A549 treated with DMSO at 1 μM for 4 hours (cell line): ENCODE measurements at places on chromosomes 3 and 15. TPM values are rescaled to one million over a fixed set of nuclear protein-coding genes. Genes with fewer than 3 reads are reported as not detected.

Gene CNTN4
- total RNA-seq = not detected in 5 replicates

Gene ALDH1A3
- 23.0 to 25.5 TPM (median 23.8 TPM) in 5 replicates for total RNA-seq

Gene ZNF80
- total RNA-seq = not detected in 5 replicates

Gene GRK7
- total RNA-seq = 0.02 TPM in 1 of 5 replicates, not detected in the others

Gene C3orf52
- 10.6 to 17.7 TPM (median 15.1 TPM) in 5 replicates for total RNA-seq

Gene GPR156
- total RNA-seq = 0.42 to 0.85 TPM (median 0.57 TPM) in 5 replicates

Gene PP2D1
- not detected in 5 replicates for total RNA-seq

Gene LCTL
- 0.06 TPM in 2 of 5 replicates, not detected in the others for total RNA-seq

Gene KLHL40
- not detected in 5 replicates for total RNA-seq

Gene WDR93
- total RNA-seq = 0.13 to 0.21 TPM (median 0.19 TPM) in 5 replicates

Gene OSTN
- not detected in 5 replicates for total RNA-seq

Gene MORC1
- total RNA-seq = not detected in 5 replicates

Gene LTF
- not detected in 5 replicates for total RNA-seq

Gene SPATA12
- total RNA-seq = 0.45 to 0.64 TPM (median 0.52 TPM) in 5 replicates

Gene SYNPR
- not detected in 5 replicates for total RNA-seq

Gene GABRA5
- 82.0 to 116 TPM (median 111 TPM) in 5 replicates for total RNA-seq

Gene KIF15
- 8.6 to 10.2 TPM (median 9.1 TPM) in 5 replicates for total RNA-seq

Gene CACNA1D
- 0.68 to 1.6 TPM (median 0.98 TPM) in 5 replicates for total RNA-seq
